ENCODE measurements at places on chromosomes 3 and 15. TPM values are rescaled to one million over a fixed set of nuclear protein-coding genes. Genes with fewer than 3 reads are reported as not detected.
A peak's percentile ranks its signal among the peaks of the same experiment; 100 is the strongest.

- DNase-seq = no peak
These were observed 137.2 kb downstream of the RPL22L1 start for GRCh38 chr3:170732660-170733245.

GRCh38 chr3:118755253-118755801 is 279.3 kb downstream of the IGSF11 start:
- no peak for DNase-seq

GRCh38 chr3:49721596-49721895 is 2.1 kb upstream of the AMIGO3 start:
- no peak for DNase-seq

- peak; percentile 64 for DNase-seq
These were observed 314.5 kb downstream of the TIGIT start for GRCh38 chr3:114608293-114608692.

DNA sequence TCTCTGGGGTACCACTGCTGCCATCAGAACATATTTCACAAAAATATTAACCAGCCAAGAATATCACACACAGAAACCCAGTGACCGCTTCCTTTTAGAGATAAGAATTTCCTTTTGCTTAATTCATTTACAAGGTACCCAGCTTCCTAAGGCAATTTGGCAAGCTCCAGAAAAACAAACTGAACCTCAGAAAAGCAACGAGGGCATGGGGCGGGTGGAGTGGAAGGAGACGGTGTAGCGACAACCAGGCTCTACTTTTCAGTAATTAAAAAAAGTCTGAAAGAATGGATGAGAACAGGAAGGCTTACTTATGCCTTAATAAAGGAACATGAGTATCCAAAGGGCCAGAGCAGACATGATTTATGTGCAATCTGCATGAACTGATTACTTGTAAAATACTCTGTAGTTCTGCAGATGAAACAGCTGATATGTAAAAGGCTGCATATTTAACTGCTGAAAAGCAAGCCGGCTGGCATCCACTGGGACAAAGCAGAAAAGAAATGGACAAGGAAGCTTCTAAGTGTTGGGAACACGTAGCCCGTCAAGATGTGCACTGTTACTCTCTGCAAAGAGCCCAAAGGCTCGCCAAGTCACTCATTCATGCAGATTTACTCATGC is 18.6 kb downstream of the RFTN1 start:
- DNase-seq = no peak

DNA sequence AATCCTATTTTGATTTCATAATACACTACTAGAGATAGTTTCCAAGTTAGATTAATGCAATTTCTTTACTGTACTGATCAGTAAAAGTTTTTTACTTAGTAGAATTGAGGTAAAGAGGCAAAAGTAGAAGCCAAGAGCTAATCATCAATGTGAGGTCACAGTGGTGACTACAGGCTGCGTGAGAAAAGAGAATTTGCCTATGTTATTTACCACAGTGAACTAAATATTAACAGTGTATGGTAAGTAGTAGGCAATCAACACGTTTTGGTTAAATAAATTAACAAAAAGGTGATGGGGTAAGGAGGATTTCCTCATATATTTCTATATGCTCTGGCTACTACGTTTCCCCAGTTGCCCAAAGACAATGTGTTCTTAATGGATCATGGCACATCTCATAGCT is 202.2 kb upstream of the CMC1 start:
- DNase-seq = no peak

GRCh38 chr3:195836476-195837135 is 24.9 kb upstream of the MUC4 start:
- no peak for DNase-seq

Gene TTC21A
- 1.4 TPM for total RNA-seq

Gene FILIP1L
- total RNA-seq = 21.1 TPM

Data from foreskin keratinocyte (primary cell).